Keratinocyte (primary cell): ENCODE measurements at places on chromosomes 12 and 14.

DNA sequence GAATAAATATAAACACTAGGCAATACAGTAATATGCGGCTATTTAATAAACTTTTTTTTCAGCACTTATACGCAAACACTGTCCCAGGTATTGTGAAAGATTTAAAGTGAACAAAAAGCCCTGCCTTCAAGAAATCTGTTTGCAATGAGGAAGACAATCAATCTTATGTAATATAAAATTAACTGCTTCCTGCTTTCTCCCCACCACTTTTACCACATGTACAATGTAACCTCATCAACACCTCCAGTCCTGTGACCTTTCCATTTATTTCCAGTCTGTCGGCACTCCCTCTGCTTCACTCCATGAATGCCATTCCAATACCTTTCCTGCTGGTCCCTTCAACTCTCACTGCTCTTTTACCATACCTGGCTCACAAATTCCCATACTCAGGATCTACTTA, 10.5 kb downstream of the SNX6 start:
- DNase-seq, result no peak

GRCh38 chr12:13023811-13024530, 20.2 kb upstream of the FAM234B start:
- DNase-seq, result no peak

DNA sequence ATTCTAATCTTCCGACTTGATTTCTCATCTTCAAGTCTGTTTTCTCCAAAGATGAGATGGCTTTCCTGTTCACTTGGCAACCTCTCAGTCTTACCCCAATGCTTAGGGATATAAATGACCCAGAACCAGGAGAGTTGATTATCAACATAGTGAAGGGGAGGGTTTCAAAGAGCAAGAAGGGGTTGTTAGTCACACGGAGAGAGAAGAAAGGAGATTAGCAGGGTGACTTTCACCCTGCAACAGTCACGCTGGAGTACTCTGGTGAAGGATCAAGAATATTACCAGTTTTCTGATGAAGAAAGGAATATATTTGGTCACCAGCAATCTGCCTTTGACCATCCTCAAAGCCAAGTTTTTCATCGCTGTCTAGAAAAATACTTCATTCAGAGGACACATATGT, at the start of gene TMEM52B:
TSS of gene TMEM52B (plus strand) at position 212 of the 400 bp plus-strand sequence. CDS start 543 bp downstream, outside the sequence.
- DNase-seq, result no peak

GRCh38 chr14:56862836-56863235, 52.6 kb upstream of the OTX2 start:
- DNase-seq, result no peak

GRCh38 chr14:68308726-68309520, 483.9 kb downstream of the ZFP36L1 start:
- no peak for DNase-seq

- no peak for DNase-seq
Observed at GRCh38 chr12:20210621-20211215, 157.6 kb upstream of the PDE3A start.

DNA sequence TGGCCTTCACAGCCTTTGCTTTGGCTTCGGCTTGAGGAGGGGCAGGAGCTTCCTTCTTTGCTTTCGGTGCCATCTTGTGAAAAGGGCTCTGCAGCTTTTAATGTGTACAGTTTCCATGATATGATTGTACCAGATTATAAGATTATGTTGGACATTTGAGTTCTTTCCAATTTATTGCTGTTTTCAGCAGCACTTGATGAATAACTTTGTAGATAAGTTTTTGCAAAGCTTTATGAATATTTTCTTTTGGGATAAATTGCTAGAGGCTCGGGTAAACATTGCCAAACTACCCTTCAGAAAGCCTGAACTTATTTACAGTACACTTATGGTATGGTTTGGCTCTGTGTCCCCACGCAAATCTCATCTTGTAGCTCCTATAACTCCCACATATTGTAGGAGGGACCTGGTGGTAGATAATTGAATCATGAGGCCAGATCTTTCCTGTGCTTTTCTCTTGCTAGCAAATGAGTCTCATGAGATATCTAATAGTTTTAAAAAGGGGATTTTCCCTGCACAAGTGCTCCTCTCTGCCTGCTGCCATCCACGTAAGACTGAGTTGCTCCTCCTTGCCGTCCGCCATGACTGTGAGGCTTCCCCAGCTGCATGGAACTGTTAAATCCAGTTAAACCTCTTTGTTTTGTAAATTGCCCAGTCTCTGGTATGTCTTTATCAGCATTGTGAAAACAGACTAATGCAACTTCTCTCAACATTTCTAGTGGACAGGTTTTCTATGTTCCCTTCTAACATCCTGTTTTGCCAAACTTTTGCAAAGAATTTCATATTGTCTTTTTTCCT, 70.4 kb downstream of the RCOR1 start:
- DNase-seq, result no peak

GRCh38 chr14:102908766-102909455, 13.6 kb upstream of the AMN start:
- DNase-seq, result no peak

DNA sequence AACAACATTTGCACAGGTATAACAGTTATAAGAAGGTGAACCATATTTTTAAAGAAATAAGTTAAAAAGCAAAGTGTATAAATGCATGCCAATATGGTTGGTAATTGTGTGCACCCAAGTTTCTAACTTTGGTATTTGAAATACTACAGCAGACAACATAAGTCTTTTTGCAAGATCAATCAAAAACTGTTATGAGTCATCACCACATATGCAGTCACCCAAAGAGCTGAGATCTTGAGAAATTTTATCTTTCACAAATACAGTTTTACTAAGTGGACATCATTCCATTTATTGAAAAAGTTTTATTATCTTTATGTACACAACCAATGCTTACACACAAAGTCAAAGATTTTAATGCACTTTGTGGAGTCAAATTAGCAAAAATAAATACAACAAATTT, 7.0 kb upstream of the ACSS3 start:
- DNase-seq, result no peak

- DNase-seq, result no peak
Observed at GRCh38 chr12:5451251-5451650, 19.3 kb downstream of the NTF3 start.

GRCh38 chr14:56760164-56760914, 49.9 kb downstream of the OTX2 start:
- no peak for DNase-seq

DNA sequence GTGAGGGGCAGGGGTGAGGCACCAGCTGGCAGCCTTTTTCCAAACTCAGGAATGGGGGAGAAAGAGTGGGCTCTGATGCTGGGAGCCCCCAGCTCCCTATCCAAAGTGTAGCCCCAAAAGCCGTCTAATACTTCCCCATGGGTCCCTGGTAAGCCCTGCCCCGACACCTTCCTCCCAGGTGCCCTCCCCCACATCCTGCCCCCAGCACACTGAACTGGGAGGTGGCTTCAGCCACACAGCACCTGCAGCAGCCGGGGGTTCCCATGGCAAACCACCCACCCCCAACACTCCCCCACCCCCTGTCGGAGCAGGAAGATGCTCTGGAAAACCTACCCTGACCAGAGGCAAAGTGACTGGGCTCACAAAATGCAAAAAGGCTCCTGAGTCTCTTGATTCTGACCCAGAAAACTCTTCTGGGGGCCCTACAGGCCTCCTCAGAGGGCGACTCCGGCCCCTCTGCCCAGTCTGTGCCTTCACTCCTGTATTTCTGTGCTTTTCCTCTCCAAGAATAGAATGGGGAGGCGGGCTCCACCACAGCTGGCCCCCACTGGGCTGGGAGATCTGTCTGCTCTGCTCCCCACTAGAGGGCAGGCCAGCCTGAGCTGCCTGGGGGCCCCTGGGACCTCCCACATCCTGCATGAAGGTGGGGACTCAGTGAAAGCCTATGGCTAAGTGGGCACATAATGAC, 81.6 kb downstream of the ITPK1 start:
- no peak for DNase-seq

DNA sequence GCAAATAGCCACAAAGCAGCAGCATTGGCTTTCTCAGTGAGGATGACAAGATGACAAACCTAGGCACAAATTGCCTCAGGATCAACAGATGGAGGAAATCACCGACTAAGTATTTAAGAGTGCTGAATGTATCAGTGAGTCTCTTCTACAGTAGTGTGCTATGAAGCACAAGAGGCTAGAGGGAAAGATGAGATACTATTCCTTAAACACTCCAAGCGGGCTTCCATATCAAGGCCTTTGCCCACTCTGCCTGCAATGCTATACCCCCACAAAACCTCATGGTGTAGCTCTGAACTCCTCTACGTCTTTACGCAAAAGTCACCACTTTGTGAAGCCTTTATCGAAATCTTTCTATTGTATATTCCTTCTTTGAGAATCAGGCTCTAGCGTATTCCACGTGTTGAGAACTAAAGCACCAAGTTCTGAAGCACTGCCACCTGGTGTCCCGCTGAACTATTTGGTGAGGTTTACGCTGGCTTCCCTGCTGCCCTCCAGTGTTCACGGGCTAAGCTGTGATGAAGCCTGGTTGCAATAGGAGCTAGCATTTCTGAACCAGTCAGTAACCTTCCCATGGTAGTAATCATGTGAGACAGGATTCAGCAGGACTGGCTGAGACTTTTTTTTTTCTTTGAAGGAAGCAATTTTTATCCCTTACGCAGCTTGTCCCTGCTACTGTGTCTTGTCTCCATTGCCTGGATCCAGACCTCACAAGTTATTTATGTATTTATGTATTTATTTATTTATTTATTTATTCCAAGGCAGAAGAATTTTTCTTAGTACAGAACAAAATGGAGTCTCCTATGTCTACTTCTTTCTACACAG, 426.5 kb upstream of the OR4E1 start:
- no peak for DNase-seq

GRCh38 chr12:117079487-117079886, 19.7 kb downstream of the TESC start:
- DNase-seq, result no peak

DNA sequence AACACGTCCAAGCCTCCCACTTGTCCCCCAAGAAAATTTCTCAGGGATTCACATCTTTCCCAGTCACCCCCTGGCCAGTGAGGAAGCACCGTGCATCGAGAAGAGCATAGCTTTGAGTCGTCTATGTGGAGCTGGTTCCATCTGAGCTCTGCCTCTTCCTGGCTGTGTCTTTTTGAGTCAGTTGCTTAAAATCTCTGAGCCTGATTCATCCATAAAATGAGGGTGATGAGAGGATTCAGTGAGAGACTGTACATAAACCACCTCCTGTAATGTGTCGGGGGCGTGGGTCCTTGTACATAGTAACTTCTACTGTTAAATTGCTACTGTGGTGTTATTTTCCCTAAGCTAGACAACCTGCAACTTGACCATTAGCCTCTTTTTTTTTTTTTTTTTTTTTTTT, 13.8 kb downstream of the CD9 start:
- no peak for DNase-seq

DNA sequence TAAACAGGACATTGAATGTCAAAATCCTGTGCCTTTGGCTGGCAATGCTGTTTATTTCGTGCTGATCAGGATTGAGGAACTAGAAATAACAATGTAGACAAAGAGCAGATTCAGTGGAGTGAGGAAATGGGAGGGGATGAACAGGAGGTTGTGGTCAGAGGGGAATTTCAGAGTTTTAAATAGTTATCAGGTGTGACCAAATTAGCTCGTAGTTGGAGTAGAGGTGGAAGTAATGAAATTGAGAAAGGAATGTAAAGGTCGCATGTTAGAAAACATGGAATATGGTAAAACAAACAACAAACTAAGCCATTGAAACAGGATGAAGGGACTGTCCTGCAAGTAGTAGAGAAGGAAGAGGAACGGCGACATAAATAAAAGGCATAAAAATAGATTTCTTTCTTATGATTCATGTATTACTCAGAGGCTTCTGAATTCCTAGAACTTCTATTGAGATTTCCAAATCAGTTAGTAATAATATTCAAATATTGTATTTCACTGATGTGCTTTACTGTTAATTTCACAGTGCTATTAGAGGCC, 9.5 kb upstream of the SAV1 start:
- DNase-seq, result no peak

DNA sequence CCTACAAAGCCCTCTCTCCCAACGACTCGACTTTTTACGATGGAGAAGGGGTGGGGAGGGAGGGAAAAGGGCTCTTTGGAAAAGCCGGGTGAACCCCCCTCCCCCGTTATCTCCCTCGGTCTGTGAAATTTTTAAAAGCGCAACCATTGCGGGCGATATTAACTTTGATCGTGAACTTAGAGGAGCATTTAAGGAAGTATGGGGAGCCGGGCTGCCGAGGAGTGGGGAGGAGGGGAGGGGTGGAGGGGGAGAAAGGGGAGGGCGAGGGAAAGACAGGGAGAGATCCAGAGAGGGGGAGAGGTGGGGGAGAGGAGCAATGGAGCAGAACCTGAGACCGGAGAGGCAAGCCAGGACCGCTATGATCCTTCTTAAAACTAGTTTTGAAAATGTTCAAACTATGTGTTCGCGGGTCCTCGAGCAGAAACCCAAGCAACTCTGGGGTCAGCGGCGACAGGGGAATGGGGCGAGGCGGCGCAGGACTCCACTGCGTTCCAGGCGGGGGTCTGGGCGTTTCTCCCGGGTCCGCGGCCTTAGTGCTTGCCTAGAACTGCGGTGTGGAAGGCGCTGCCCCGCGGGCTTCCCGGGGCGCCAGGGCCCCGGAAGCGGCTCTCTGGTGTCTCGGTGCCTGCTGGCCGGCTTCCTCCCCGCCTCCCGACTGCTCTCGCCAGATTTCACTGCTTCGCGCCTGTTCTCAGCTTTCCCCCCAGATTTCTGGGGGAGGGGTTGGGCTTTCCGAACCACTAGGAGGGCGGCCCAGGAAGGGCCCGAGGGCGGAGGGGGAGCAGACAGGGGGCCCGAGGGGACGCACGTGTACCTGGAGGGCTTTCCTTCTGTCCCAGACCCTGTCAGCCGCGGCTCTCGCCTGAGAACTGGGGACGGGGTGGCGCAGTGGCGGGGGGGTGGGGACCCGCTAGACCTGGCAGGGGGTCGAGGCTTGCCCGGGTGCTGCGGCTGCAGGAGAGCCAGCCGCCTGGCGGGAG, at the start of gene HOTAIR:
TSS of gene HOTAIR (minus strand) at position 871 of the 980 bp plus-strand sequence.
- DNase-seq, result no peak

DNA sequence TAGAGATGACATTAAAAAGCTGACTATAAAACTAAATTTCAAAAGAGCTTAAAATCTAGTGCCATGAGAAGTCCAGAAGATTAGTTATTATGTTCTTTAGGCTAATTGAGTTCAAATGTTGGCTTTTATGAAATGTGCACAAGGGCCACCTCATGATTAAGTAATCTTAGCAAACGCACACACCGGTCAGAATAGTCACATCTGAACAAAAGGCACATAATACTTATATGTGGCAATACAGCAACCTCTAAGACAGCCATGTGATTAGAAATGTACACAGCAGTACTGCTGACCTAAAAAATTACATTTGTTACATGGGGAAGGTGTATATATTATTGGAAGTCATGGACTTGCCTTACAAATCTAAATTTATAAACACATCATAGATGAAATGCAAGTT, 344.7 kb upstream of the GARIN6 start:
- no peak for DNase-seq

DNA sequence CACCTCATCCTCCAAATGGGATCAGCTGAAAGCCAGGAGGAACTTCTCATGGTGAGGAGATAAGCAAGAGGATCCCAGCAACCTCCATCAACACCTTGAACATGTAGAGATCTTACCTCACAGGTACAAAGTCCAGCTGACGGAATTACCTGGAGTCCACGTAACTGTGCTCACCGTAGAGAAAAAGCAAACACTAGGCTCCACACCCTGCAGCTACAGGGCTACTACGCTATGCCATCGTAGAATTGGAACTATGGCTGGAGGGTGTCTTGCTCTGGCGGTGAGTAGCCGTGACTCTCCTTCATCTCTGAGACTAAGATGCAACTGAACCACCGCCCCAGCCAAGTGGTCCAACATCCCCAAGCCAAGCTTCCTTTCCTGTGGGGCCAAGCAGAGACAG, 50.5 kb downstream of the CRY1 start:
- DNase-seq, result no peak

GRCh38 chr12:49541911-49542505, 3.2 kb downstream of the KCNH3 start:
- DNase-seq, result no peak
